ENCODE measurements at places on chromosomes 5 and 9.

DNA sequence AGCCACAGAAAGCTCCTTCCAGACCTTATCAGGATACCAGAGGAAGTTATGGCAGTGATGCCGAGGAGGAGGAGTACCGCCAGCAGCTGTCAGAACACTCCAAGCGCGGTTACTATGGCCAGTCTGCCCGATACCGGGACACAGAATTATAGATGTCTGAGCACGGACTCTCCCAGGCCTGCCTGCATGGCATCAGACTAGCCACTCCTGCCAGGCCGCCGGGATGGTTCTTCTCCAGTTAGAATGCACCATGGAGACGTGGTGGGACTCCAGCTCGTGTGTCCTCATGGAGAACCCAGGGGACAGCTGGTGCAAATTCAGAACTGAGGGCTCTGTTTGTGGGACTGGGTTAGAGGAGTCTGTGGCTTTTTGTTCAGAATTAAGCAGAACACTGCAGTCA, 70.8 kb upstream of the ENTREP1 start:
- DNase-seq: no peak

DNA sequence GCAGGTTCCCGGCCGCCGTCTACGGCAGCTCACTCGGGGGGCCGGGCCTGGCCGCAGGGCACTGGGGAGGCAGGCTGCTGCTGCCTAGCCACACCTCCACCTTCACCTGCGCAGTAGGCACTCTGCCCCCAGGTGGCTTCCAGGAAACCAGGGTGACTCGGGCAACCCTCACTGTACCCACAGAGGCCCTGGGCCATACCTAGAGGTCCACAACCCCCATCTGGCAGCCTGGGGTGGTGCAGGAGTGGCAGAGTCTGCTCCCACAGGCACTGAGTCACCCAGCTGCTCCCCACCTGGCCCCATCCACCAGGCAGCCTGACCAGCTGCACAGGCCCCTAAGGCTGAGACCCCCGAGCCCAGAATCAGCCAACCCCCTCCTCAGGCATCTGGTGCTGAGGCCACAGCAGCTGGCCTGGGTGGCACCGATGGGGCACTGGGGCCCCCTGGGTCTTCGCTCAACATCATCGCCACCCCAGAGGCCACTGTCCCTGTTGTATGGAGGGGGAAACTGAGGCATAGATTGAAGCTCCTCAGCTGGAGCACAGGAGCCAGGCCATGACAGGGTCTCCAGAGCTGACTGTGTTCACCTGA, 70.2 kb downstream of the KCNT1 start:
- DNase-seq: no peak

GRCh38 chr5:123844873-123845272, 332.9 kb downstream of the CSNK1G3 start:
- no peak for DNase-seq

- DNase-seq: no peak
Observed at GRCh38 chr5:126732716-126733115, 44.2 kb upstream of the LMNB1 start.

DNA sequence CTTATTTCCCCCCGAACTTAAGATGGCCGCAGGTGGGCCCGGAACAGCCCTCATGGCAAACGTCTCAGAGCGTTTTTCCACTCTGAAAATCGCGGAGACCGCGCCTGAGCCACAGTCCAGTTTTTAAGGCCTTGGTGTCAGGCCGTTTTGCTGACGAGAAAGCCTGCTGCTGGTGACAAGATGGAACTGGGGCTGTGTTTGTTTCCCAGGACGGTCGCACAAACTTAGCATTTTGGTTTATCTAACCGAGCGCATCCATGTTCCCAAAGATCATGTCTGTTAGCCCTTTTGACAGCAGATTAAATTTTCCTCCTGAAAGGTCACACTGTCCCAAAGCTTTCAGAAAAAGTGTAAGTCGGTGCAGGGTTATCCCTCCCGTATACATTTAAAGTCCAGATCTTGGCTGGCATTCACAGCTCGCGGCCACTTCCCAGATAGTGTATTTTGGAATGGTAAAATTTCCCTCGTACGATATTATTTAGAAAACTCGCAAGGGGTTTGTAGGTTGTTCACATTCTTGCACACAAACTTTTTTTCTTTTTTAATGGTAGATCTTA, 812 bp downstream of the SREK1 start:
- peak; percentile 39 for DNase-seq

- DNase-seq: no peak
Observed at GRCh38 chr9:85453850-85454249, 287.9 kb downstream of the AGTPBP1 start.

DNA sequence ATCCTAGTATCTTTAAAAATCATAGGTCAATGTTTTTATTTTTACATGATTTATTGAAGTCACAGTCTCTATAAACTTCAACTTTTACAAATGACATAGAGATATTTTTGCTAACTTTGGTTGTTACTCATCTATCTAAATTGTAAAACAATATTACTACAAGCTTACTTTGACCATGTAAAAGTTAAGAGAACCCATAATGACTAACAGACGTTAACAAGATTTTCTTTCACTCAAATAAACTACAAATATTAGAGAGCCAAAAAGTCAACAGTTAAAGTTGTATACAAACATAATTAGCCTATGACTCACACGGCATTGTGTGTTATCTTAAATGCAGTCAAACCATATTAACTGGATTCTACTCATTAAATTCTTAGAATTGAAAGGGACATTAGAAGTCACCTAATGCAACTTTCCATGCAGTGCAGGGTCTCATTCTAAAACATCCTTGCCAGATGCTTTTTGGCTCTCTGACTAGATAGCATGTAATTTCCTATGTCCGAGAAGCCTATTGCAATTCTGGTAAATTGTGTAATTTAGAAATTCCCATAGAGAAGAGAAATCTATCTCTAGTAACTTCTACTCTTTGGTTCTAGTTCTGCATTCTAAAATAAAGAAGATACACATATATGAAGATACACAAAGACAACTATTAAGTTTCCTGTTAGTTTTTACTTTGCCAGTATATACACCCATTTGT, 42.2 kb upstream of the UGT3A2 start:
- no peak for DNase-seq

- no peak for DNase-seq
Observed at GRCh38 chr5:127410959-127411358, 106.5 kb upstream of the PRRC1 start.

DNA sequence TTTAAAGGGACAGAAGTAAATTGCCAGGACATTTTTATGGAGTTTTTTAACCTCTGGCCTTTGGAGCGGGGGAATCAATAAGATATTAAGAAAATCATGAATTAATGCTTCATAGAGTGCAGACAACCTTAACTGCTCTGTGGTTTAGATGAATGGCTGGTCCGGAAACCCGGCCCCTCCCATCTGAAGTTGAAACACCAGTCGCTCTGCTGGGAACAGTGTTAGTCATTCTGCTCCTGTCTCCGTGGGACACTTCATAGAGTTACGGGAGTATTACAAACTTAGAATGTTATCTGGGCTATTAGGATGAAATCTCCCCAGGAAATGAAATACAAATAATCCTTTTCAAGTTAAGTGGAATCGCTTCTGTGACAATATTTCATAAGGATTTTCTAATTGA, 110.1 kb upstream of the IRX2 start:
- DNase-seq: no peak

GRCh38 chr9:95763006-95763405, 112.5 kb upstream of the ERCC6L2 start:
- DNase-seq: no peak

- DNase-seq: no peak
Observed at GRCh38 chr5:85670417-85670816, 947.3 kb upstream of the COX7C start.

- no peak for DNase-seq
Observed at GRCh38 chr9:94980947-94981722, 254.6 kb downstream of the AOPEP start.

DNA sequence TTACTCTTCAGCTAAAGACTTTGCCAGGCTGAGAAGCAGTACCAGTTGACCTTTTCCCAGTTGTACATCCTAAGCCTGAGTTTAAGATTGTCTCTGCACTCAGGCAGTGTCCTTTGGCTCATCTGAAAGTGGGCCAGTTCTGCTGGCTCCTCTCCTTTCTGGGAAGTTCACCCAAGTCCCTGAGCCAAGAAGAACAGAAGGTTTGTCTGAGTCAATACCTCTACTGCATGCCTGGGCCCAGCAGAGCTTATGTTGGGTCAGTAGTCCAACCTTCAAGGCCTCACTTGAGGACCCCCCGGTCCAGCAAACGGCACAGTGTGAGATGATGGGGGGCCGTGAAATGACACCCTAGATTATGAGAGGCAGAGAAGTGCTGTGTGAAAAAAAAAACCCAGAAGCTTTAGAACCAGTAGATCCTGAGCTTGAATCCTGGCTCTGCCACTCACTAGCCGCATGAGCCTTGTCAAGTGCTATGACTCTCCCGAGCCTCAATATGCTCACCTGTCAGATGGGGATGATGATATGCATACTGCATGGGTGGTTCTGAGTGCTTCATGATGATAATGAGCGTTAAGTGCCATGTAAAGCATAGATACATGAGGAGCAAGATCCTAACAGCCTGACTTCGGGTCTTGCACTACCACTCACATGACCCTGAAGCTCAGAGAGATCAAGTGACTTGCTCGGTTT, 156.0 kb downstream of the MACROH2A1 start:
- no peak for DNase-seq

DNA sequence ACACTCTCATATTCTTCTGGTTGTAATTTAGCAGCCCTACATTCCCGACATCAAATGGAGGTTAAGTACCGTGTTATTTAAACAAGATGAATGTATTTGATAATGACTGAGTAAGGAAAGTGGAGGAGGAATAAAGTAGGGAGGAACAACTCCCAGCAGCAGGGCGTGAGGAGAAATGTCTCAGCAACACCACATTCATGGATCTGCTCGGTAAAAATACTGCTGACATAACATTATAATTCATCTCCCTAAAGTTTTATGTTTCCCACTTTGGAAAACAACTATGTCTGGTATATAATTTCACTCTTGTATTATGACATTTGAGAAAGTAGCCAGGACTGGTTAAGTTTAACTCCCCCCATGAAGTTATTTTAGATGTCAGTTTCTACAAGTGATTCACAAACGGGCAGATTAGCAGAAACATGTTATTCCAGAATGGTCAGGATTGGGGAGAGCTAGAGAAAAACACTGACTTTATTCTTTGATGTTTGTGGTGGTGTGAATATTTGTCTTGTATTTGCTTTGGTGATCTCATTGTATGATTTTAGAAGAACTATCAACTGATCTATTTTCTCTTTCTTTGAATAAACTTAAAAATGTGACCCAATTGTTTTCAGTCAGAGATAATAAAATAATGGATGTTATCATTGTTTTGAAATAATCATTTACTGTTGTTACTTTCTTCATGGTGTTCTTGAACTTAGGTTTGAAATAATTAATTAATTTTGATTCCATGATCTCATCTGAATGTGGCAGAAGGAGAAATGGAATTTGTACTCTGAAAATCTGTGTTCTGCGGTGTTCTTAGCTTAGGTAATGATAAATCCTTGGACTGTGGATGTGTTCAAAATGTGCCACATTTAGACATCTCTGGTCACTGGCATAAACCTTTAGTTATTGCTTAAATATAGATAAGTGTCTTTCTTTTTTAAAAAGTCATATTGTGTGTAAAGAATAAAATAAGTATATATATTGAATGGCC, 303.6 kb upstream of the ZNF608 start:
- DNase-seq: no peak

DNA sequence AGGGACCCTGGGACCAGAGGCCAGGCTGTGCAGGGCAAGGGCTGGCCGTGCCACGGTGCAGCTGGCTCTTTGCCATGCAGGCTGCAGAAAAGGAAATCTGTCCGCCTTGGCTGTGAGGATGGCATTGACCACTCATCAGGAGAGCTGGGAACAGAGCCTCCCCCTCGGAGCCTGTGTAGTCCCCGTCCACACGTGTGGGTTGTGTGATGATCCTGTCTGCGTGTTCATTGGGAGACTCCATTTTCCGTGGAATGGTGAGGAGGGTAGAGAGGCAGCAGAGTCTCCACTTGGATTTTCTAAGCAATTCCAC, 47.7 kb downstream of the EHMT1 start:
- DNase-seq: no peak

- DNase-seq: no peak
Observed at GRCh38 chr5:164577742-164578141, 1072.3 kb downstream of the MAT2B start.

DNA sequence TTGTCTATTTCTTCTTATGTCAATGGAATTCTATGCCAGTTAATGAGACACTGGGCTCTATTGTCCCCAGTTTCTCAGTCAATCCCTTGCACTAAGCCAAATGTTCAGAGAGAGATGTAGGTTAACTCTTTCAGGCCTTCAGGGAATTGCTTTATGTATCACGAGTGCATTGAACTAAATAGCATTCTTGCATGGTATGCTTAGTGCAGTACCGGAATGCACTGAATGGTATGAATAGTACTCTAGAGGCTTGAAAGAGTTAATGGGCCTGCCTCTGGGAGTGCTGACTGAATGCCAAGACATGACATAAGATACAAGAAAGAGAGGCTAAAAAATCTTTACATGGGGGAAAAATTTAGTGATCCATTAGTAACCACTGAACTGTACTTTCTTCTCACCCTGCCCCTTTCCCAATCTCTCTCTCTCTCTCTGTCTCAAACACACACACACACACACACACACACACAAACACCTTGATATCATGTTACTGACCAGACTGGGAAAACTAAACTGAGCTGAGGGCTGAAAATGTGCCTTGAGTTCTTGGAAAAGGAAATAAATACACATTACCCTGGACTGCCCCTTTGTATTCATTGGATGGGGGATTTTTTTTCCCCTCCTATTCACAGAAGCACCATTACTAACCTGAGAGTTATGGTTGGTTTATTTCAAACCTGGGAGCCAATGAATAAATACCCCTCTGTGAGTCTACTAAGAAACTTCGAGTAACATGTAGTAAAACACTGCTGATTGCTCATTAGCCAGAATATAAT, 35.4 kb upstream of the TMC1 start:
- no peak for DNase-seq

DNA sequence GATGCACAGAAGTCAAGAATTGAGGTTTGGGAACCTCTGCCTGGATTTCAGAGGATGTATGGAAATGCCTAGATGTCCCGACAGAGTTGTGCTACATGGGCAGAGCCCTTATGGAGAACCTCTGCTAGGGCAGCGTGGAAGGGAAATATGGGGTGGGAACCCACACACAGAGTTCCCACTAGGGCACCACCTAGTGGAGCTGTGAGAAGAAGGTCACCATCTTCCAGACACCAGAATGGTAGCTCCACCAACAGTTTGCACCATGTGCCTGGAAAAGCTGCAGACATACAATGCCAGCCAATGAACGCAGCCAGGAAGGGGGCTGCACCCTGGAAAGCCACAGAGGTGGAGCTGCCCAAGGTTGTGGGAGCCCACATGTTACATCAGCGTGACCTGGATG, 104.5 kb downstream of the STK32A start:
- DNase-seq: no peak

DNA sequence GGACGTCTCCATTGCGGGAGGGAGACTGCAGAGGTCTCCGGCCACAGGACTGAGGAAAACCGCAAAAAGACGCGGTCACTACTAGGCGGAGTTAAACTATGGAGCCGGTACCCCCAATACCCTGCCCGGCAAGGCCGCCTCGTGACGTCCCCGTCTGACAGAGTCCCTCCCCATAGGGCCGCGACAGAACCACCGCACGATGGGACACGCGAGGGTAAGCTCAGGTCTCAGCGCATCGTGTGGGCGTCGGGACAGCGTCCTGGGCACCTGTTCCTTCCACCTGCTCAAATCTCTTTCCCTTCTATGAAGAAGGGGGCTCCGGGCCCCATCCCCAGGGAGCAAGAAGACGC, 35.2 kb upstream of the GLDC start:
- DNase-seq: no peak

- DNase-seq: no peak
Observed at GRCh38 chr5:134539732-134540131, 14.3 kb downstream of the JADE2 start.

- no peak for DNase-seq
Observed at GRCh38 chr9:110185806-110186205, 22.2 kb downstream of the C9orf152 start.

- no peak for DNase-seq
Observed at GRCh38 chr9:77943057-77943456, 88.6 kb downstream of the GNAQ start.

Data from NCI-H510A (cell line).